D341Med (cell line): ENCODE measurements at places on chromosomes 4 and X.

GRCh38 chr4:43682551-43682950, 766.1 kb downstream of the KCTD8 start:
- DNase-seq = no peak

DNA sequence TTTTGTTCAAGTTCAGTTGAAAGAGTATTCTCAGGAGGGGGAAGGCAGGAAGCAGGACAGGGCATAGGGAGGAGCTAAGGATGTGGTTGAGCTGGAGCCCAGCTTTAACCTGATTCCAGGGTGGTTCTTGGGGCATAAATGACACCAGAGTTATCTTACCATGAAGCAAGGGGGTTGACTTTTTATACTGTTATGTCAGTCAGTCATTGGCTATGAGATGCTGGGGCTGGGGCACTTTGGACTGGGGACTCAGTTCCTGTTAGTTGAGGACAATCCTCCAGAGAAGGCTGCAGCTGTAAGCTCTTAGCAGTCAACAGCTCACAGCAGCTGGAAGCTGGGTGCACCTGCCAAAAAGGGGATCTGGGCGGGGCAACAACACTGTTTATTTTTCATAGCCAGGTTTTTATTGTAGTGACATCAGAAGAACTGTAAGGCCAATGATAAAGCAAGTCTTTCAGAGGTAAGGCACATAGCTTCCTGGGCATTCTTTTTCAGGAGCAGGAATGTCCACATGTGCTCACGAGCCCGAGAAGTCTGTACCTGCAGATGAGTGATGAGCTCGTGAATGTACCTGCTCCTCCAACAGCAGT, 78.5 kb downstream of the MID1IP1 start:
- no peak for DNase-seq

GRCh38 chr4:123418351-123418931, 21.8 kb downstream of the SPRY1 start:
- no peak for DNase-seq

DNA sequence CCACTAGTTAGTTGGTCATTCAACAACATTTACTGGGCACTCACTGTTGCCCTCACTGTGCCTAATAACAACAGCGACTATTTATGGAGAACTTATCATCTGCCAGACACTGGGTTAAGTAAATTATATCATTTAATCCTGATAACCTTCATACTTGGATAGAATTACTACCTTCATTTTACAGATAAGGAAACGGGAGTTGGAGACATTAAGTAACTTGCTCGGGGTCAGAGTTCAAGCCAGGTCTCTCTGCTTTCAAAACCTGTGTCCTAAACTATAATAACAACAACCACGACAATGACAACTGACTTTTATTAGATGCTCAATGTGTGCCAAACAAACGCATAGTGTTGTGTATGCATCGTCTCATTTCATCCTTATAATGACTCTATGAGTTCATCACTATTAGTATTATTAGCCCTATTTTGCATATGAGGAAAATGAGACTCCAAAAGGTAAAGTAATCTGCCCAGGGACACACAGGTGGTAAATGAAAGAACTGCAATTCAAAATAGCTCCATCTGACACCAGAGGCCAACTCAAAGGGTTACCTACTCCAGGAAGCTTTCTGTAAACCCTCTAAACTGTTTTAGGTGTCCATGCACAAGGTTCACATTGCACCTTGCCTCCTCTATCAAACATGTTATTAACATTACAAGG, 98.4 kb upstream of the ACSL4 start:
- DNase-seq = no peak

DNA sequence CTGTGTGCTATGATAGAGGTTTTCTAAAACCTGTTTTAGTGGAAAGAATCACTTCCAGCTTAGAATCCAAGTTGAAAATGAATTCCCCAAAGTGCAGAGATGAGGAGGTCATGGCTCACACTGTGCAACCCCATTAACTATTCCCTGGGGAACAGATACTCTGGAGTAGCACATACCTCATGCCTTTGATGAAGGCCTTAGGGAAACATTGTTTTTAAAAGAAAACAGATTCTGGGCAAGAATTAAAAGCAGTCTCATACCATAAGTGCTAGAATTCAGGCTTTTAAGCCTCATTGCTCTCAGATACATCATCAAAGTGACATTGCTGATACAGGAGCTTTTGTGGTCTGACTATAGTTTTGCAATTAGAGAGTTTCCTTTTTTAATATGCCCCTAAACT, 115.1 kb downstream of the NDST4 start:
- no peak for DNase-seq

GRCh38 chr4:792626-793092, 33.3 kb downstream of the CPLX1 start:
- DNase-seq = no peak
